ENCODE measurements at places on chromosomes 7 and 10.

DNA sequence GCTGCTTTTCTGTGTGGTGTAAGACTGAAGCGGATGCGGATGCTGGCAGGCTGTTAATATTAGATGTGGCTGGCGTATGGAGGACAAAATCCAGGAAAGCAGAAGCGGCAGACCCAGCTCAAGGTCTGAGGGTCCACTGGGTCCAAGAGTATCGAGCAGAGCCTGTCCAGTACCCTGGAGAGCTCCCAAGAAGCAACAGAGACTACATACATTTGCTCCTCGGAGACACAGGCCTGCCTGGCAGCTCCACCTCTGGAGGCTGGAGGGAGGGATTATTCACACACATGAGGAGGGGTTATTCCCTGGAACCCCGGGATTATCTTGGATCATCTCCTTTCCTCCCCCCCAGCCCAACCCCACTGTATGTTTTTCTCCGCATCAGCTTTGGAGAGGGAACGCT is 31.3 kb upstream of the LOXL4 start:
- DNase-seq: no peak

- DNase-seq: no peak
Observed at GRCh38 chr7:129122751-129123509, 21.6 kb upstream of the TSPAN33 start.

- DNase-seq: peak; percentile 22
Observed at GRCh38 chr7:155461631-155462030, 3.7 kb downstream of the EN2 start.

DNA sequence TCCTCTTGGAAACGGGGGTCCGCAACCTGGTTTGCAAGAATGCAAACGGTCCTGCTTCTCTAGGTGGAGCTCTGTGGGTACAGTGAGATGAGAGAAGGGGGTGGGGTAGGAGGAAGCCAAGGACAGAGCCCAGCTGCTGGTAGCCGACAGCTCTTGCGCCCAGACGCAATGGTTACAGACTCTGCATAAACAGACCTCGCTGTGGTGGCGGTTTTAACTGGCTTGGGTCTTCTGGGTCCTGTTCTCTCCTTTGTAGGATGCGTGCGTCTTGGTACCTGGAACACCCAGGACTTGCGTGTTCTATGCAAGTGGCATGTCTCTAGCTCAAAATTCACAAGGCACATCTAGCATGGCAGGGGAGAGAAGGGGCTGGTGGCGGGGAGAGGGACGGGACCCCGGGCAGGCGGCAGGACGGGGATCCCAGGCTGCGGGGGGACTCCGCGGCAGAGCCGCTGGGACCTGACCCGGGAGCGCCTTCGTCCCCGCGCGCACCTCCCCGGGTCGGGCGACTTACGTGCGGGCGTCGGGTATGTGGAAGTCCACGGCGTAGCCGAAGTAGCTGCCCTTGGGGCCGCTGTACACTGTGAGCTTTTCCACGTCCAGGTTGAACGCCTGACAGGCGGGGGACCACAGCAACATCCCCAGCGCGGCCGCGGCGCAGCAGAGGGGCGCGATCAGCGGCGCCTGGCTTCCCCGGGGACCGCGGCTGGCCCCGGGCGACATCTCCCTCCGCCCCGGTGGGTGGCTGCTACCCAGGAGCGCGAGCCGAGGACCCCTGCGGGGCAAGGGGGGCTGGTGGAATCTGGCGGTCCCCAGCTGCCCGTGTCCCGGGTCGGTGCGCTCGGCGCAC is 448 bp downstream of the ITGA8 start:
- DNase-seq: no peak

- no peak for DNase-seq
Observed at GRCh38 chr7:144390481-144390880, 13.0 kb downstream of the NOBOX start.

DNA sequence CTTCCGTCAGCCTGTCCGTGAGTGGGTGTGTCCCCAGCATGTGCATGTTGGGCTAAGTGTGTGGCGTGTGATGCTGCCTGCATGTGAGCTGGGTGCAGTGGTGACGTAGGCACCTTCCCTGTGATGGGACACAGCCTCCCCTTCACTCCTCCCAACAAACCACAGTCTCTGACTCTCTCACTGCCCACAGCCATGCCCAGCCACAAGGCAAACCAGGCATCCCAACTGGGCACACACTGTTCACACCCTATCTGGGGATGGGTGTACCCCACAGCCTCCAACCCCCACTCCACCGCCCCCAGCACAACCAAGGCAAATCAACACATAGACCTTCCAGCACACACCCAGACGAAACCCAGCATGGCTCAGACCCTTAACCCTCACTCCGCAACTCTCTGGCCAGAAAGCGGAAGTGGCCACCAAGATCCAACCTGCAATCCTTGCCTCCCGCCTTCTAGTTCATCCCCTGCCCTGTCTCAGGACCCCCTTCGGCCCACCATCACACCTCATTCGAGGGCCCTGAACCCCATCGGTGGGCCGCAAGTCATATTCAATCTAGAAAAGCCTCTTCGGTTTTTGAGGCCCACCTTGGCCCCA is 10.4 kb downstream of the PSD start:
- no peak for DNase-seq

DNA sequence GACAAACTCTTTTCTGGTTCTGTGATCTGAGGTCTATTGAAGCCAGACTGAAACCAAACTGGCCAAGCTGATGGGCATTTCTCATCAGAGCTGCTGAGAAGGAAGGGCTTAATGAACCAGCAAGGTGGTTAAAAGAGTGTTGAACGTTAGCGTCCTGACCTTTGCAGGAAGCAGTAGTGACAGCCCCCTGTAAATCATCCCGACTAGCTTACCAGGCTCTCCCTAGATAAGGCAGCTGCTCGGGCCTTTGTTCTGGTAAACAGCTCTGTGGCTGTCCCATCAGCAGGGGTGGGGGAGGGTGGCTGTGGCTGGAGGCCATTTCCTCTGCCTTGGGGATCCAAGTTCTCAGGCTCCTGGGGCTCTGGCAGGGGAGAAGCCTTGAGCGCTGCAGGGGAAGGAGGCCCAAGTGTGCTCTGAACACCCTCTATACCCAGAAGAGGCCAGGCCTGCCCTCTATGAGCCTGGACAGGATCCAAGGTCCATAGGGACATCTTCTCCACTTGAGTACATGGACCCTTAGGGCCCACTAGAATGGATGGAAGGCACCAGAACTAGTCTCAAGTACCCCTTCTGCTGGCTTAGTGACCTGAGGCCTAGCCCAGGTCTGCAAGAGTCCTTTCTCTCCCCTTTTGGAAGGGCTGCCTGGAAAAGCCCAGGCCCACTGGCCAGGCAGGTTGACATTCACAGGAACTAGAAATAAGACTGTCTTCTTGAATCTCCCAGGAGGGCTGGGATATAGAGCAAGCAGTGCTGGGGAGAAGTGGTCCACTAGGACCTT is 134.6 kb downstream of the ARHGAP22 start:
- DNase-seq: no peak

GRCh38 chr10:13139150-13139549 is 22.2 kb upstream of the MCM10 start:
- DNase-seq: no peak

- no peak for DNase-seq
Observed at GRCh38 chr10:124130198-124130900, 37.0 kb upstream of the CHST15 start.

- no peak for DNase-seq
Observed at GRCh38 chr10:13221572-13221971, 12.6 kb downstream of the UCMA start.

DNA sequence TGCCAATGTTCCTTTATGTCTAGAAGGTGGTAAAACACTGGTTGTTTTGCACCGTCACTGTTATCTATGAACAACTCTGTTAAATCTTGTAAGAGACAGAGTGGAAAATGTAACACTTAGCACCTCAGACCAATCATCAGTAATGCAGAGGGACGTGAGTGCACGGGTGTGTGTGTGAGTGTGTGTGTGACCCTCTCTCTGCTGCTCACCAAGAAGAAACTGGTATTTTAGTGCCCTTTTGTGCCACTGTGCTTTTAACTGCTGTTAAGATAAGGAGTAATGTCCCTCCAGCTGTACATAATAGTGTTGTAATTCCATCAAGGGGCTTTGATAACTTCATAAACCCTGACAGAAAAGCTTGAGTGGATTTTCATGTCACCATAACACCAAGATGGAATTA is 130.1 kb downstream of the CREB5 start:
- no peak for DNase-seq

- peak; percentile 55 for DNase-seq
Observed at GRCh38 chr7:103679151-103680132, 233.4 kb upstream of the SLC26A5 start.

DNA sequence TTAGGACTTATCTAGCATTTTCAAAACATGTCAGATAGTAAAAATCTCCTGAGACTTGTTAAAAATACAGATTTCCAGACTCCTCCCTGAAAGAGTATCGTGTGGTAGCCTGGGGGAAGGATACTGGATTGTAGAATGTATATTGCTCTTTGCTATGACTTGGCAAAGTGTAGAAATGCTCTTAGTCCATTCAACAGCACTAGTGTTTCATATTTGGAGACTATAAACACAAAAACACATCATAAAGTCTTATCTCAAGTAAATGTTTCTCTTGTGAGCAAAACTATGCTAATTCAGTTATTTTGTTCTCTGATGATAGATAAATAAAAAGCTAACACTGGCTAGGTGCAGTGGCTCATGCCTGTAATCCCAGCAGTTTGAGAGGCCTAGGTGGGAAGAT is 137.5 kb upstream of the PRPS1L1 start:
- DNase-seq: no peak

- DNase-seq: no peak
Observed at GRCh38 chr10:34743814-34744213, 71.3 kb downstream of the PARD3 start.

GRCh38 chr7:130118294-130118693 is 48.0 kb downstream of the KLHDC10 start:
- DNase-seq: no peak

DNA sequence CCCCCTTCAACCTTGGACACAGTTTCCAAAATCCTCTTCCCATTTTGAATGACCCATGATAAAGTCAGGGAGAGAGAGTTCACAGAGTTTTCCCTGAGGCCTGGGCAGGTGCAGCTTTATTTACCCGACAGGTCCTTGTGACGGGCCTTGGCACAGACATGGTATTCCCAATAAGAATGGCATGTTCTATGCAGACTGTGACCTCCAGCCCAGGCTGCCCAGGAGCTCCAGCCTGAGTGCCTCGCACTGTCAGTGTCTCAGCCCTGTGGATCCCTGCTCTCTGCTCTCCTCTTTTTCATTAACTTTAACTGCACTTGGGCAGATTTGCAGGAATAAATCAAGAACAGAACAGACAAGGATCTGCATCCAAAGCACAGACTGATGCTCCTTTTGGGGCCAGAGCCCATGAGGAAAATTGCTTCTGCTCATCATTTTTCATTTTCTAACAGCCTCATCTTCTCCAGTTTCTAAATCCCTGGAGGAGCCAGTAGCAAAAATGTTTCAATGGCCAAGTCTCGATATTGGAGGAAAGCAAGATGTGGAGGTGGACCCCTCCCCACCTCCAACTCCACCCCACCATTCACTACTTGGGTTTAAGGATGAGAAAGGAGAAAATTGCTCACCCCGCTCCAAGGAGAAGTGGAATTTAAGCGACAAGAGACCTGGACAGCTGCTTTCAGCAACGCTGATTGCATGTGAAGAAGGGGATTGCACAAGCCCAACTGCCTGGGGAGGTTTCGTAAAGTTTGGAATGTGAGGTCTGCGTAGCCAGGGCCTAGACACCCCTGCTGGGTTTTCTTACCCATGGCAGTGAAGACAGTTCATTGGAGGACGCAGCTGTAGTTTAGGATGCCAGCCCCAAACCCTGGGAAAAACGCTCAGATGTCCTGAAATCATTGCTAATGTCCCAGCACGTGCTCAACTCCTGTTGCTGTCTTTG is 225.9 kb downstream of the WDR11 start:
- DNase-seq: no peak

DNA sequence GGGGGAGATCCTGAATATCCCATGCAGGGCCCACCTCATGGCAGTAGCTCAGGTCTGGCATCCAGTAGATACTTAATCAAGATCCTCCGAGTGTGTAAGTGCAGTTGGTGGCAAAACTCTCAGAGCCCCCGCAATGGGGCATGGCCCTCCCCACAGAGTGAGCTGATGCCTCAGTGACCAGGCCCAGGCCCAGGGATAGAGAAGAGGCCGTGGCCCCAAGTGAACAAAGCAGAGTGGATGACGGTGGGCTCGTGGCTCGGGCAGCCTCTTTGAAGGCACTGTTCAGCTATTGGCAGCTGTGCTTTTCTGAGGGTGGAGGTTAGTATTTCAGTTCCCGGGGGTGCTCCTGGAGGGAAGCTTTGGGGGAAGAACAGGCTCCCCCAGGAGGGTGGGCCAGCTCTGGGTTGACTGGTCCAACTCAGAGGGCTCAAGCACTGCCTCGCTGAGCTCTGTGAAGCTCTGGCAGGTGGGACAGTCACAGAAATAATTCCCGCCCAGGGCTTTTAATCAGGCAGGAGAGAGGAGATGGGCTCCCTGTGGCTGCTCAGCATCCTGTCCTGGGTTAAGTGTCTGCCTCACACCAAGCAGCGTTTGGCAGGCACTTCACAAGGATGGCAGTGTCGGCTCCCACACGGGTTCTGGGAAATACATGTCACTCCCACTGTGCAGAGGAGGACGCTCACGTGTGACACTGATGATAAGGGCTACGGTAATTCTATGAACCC is 583.6 kb downstream of the TCERG1L start:
- DNase-seq: peak; percentile 34

DNA sequence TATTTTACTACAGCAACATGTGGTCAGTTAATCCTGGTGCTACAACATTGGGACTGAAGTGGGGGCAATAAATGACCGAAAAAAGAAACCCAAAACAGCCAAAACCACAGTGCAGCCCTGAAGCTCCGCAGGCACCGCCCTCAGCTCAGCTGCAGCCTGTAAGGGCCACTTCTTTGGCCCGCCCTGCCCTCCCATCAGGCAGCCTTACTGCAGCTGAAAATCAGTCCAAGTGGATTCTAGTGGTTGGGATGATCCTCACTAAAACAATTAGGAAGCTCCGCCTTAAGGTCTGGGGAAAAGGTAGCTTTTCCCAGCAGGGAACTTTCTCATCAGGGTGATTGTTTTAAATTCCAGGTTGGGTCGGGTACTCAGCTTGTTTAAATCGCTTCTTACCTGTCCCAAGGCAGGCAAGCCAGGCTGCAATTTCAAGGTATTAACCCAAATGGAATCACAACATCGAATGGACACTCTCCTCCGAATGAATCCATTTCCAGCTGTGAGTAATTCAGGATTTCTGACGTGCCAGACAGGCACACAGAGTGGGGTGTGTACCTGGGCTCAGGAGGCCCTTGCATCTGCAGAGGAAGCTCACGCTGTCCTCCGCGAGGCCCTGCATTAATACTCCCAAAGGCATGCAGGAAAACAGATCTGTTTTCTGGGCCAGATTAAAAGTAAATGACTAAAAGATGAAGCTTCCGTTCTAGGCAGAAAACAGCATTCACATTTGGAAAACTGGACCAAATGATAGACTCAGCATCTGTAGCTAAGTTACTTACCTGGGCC is 104.3 kb downstream of the CREB5 start:
- DNase-seq: no peak

DNA sequence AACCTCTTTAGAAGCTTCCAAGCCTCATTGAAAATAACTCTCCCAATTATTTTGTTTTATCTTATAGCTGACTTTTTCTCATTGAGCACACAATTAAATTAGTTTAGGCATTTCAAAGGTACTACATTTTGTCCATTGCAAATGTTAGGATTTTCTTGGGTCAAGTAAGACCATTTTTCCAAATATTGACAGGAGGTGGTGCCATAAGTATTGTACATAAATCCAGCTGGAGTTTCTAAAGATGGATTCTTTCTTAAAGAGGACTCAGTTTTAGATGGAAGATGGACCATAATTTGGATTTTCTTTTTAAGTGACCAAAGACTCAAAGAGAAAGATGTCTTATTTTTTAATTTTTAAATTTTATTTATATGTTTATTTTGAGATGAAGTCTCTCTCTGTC is 12.3 kb upstream of the OPN4 start:
- peak; percentile 14 for DNase-seq

GRCh38 chr10:71622154-71622526 is 97.4 kb downstream of the C10orf105 start:
- DNase-seq: peak; percentile 61

All from cerebellar cortex (tissue), 1 donor.